Stimulated activated CD4-positive, alpha-beta T cell treated with anti-CD3 and anti-CD28 coated beads, Interleukin-12 subunit alpha, Interleukin-12 subunit beta, amount 100 ng/mL, for 48 hours (primary cell): ENCODE measurements at places on chromosomes 2 and 18.

GRCh38 chr2:237471438-237472186 is 15.4 kb upstream of the MLPH start:
- DNase-seq = peak; percentile 21

DNA sequence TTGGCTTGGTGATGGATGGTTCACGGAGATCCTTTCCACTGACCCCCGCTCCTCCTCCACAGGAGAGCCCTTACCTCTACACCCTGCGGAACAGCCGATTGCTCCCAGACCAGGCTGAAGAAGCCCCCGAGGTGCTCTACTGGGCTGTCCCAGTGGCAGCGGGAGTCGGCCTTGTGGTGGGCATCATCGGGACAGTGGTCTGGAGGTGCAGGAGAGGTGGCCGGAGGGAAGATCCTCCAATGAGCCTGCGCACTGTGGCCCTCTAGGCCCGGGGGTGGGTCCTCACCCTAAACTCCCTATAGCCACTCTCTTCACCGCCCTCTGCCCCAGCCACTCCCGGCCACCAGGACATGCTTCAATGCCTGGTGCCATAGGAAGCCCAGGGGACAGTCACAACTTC is 108.8 kb upstream of the PPP1CB start:
- no peak for DNase-seq

- DNase-seq = no peak
Observed at GRCh38 chr2:100522430-100522829, 40.4 kb upstream of the PDCL3 start.

GRCh38 chr2:135709992-135710391 is 31.7 kb upstream of the UBXN4 start:
- peak; percentile 43 for DNase-seq

DNA sequence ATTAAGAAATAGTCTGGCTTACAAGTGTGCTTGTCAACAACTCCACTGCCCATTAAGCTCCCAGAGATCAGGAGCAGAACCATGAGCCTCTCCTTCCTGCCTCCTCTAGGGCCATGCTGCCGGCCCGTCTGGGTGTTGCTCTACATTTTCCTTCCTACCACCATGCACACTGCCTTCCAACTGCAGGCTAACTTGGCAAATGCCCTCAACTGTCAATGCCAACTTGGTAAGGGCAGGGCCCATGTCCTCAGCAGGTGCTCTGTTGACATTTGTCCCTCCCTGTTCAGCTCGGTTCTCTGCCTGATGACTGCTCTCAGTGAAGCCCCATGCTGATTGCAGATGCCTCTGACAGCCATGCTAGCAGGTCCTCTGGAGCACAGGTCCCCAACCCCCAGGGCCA is 345.2 kb downstream of the ALK start:
- DNase-seq = no peak

GRCh38 chr2:101883860-101884259 is 107.9 kb upstream of the IL1R2 start:
- DNase-seq = peak; percentile 8

GRCh38 chr2:13433954-13434353 is 717.2 kb downstream of the TRIB2 start:
- no peak for DNase-seq

DNA sequence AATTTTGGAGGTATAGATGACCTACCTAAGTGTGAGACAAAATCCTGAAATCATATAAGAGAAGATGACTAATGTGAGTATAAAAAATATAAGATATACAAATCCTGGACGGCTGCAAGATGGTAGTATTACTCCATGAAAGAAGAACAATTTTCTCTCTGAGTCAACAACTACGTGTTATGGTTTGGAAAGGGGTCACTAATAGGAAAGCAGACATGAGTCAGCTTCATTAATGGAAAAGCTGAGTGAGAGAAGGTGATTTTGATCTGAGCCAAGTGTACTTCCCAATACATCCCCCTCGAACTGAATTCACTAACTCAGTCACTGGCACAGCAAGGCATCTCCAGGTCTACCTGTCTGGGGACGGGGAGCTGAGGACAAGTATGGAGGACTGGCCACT is 20.1 kb upstream of the SELENOI start:
- DNase-seq = no peak
